Ammon's horn (tissue), 1 donor: ENCODE measurements at places on chromosomes 13 and 19.

GRCh38 chr13:45368005-45368404 lies 27.0 kb upstream of the TPT1 start:
- no peak for DNase-seq

- no peak for DNase-seq
Measured at GRCh38 chr19:16698914-16699313, 20.7 kb upstream of the NWD1 start.

GRCh38 chr19:11041194-11041593 lies 48.1 kb upstream of the LDLR start:
- DNase-seq: no peak

DNA sequence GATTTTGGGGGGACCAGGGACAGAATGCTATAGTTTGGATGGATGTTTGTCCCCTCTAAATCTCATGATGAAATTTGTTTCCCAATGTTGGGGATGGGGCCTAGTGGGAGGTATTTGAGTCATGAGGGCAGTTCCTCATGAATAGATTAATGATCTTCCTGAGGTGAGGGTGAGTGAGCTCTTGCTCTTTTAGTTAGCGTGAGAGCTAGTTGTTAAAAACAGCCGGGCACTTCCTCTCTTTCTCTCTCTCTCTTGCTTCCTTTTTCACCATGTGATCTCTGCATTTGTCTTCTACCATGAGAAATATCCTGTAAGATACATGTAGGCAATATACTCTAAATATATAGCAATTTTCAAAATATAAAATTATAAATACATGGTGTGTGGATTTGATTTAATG lies 290.8 kb upstream of the PCDH9 start:
- no peak for DNase-seq

GRCh38 chr13:27830010-27830409 lies 37.7 kb downstream of the GSX1 start:
- DNase-seq: no peak

- no peak for DNase-seq
Measured at GRCh38 chr19:6210721-6211600, 68.8 kb downstream of the MLLT1 start.

- DNase-seq: no peak
Measured at GRCh38 chr19:41787055-41787454, 9.3 kb upstream of the CEACAM3 start.

DNA sequence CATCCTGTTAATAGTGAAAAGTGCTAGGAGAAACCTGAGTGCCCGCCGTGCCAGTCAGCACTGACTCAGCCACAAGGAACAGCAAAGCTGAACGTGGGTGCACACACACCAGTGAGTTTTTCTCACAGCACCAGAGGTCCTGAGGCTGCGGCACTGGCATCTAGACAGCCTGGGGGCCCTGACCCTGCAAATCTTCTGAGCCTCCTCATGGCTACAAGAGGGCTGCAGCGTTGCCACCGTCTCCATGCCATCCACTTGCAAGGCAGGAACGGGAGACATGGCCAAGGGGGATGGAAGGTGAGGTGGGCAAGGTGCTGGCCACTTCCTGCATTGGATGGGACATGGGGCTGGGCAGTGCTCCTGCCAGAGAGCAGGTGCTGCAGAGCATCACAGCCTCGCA lies 211.2 kb upstream of the SOX1 start:
- DNase-seq: no peak
